ENCODE measurements at places on chromosomes 7 and 10.

GRCh38 chr10:132503581-132504421 lies 33.8 kb upstream of the INPP5A start:
- no peak for DNase-seq

DNA sequence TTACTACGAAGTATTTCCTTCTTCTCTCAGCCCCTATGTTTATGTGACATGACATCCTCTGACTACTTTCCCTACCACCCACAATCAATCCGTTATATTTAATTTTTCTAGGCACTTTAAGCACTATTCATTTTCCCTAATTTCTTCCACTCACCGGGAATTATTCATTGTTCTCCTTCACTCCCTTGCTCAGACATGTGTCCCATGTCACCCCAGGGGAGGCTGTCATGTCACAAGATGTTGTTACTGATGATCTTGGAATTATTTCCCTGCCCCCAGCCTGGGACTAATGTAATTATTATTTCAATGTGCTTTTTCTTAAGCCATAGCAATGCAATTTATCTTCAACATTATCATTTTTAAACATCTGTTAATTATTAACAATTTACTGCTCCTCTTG lies 317.2 kb downstream of the PHF14 start:
- DNase-seq: no peak

- no peak for DNase-seq
Observed at GRCh38 chr10:76736815-76737618, 900.6 kb downstream of the KCNMA1 start.

DNA sequence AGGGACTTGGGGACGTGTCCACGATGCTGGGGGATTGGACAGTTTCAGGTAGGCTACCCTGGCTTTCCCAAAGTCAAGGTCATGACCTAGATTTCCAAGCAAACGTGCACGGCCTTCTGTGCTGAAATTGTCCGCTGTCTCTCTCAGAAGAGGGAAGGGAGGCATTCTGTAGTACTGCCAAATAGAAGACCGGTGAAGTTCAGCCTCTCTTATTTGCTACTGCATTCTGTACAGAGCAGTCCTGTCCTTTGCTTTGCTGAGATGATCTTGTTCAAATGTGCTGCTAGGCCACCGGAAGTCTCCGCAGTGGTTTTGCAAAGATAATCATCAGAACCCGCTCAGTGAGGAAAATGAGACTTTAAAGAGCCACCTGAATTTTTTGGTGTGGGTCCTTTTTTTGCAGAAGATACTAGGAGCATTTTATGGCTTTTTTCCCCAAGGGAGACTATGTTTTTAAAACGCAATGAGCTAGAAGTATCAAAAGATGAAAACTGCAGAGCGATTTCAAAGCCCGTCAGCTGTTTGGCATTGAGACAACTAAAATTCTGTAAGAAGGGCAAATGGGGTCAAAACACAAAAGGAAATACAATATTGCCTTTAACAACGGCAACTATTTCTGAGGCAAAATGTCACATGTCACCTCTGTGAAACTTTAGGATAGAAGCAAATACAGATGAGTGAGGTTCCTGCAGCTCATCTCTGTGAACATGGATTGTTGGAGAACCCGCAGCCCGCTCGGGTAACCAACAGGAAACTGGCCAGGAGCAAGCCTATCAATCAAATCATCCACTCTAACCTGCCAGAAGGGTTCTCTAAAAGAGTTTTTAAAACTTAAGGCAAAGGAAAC lies 1.3 kb upstream of the NMT2 start:
- no peak for DNase-seq

DNA sequence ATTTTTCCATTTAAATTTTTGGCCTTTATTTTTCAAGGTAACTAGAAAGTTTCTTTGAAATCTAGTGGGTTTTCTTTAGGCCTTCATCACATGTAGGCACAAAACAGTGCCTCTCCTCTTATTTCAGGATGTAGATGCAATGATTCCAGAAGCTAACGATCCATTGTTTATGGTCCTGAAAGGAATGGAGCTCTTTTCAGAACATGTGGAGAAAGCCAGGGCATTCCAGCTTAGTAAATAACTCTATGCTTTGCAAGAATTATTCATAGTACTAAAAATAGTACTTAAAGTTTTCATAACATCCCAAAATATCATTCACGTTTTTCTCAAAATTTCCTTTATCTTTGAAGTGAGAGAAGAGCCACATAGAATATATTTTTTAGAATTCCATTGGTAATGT lies 91.3 kb downstream of the DYNC1I1 start:
- no peak for DNase-seq

GRCh38 chr10:71270301-71271220 lies 48.5 kb upstream of the SLC29A3 start:
- peak; percentile 83 for DNase-seq

DNA sequence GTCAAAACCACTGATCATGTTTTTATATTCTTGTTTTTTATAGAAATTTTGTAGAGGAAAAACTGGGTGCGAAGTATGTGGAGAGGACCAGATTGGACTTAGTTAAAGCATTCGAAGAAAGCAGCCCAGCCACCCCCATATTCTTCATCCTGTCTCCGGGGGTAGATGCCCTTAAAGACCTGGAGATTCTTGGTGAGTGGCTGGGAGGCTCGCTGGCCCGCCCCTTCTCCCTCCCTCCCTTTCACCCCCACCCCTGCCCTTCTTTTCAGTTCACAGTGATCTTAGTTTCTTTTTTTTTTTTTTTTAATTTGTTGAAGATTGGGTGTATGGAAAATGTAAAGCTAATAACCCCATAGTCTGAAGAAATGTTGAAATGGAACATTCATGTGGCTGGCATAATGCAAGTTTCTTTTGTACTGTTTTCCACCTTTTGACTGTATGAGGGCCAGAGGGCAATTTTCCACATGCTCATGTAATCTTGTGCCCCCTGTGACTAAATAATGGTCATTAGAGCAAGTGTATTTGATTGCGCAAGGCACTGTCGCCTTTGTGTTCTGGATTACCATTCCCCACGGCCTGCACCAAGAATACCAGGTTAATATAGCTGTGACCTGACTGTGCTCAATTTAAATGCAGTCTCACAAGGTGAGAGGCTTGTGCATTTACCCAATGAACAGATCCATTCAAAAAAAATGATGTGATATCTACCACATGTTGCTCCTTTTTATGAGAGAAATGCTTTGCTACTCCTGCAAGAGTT lies 77.7 kb downstream of the CDCA7L start:
- no peak for DNase-seq

All from DMS53 (cell line).